ENCODE measurements at places on chromosomes 3 and 15.

DNA sequence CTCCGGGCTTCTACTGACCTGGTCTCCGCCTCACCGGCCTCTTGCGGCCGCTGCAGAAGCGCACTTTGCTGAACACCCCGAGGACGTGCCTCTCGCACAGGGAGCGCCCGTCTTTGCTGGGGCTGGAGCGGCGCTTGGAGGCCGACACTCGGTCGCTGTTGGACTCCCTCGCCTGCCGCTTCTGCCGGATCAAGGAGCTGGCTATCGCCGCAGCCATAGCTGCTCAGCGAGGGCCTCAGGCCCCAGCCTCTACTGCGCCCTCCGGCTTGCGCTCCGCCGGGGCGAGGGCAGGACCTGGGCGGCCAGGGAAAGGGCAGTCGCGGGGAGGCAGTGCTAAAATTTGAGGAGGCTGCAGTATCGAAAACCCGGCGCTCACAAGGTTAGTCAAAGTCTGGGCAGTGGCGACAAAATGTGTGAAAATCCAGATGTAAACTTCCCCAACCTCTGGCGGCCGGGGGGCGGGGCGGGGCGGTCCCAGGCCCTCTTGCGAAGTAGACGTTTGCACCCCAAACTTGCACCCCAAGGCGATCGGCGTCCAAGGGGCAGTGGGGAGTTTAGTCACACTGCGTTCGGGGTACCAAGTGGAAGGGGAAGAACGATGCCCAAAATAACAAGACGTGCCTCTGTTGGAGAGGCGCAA is 319.2 kb downstream of the FGF12 start:
- DNase-seq = no peak

DNA sequence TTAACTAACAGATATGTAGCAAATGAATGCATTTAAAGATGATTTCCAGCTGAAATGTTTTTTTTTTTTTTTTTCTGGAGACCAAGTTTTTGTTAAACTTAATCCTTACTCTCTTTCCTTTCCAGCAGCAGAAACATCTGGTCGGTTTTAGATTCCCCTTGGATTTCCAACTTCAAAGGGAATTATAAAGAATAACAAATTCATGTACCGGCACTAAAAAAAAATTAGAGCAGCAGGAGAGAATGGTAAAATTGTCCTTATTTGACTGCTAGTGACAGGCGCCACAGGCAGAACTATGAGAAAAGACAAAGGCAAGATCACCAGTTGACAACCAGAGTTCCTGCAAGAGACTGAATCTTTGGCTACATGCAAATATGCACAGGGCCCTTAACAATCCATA is 393.3 kb downstream of the TIGIT start:
- DNase-seq = no peak

GRCh38 chr3:37934631-37935289 is 55.8 kb upstream of the VILL start:
- DNase-seq = no peak

DNA sequence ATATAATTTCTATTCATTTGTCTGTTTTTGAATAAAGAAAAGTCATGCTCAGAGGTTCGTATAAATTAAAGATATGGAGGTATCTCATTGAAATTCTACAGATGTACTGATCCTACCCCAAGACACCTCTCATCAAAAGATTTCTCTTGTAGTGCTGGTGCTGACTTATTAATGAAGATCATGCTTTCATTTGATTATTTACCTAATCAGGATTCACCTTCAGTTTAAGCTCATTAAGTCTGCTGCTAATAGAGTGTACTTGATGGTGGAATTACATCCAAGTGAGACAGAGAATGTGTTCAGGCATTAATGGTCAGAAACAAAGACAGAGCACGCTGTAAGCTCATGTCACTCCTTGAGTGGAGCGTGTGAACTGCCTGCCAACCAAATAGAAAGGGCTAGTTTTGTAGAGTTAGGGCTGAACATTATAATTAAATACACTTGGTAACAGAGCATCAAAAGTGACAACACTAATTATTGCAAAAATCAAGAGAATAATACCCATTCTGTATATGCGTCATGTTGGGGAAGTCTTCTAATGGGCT is 45.5 kb downstream of the KBTBD12 start:
- DNase-seq = no peak

Measured in right lobe of liver (tissue), 6 donors.